ENCODE measurements at places on chromosomes 2 and 18.
A peak's percentile ranks its signal among the peaks of the same experiment; 100 is the strongest.

DNA sequence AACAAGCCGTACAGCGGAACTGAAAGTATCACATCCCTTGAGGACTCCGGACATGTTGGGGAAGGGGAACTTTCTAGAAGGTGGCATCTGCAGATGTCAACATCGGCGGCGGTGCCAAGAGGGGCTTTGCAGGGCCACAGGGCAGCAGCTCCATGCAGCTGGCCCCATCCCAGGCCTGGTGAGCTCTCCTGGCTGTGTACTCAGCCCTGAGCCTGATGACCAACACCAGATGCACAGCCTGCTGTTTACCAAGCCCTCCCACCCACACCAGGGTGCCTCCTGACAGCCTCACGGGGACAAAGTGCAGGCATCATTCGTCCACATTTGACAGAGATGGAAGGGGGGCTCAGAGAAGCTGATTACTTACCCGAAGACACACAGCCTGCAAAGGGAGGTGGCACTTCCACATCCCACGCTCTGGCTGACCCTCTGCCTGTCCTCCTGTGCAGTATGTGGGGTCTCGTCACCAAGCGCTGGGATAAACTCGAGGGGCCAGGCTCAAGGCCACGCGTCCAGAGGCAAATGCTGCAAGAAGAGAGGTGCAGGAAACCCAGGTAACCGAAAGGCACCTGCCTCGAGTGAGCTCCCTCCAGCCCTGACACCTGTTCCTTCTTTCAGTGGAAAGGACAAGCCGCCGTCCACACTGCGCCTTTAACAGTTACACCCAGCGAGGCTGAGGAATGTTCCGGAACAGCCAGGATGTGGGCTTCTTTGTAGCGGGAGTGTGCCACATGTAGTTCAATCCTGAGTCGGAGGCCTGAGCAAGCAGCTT is 69.0 kb upstream of the ASAP2 start:
- no peak for DNase-seq

- no peak for DNase-seq
These were observed 76.0 kb downstream of the NCK2 start for GRCh38 chr2:105820691-105821090.

DNA sequence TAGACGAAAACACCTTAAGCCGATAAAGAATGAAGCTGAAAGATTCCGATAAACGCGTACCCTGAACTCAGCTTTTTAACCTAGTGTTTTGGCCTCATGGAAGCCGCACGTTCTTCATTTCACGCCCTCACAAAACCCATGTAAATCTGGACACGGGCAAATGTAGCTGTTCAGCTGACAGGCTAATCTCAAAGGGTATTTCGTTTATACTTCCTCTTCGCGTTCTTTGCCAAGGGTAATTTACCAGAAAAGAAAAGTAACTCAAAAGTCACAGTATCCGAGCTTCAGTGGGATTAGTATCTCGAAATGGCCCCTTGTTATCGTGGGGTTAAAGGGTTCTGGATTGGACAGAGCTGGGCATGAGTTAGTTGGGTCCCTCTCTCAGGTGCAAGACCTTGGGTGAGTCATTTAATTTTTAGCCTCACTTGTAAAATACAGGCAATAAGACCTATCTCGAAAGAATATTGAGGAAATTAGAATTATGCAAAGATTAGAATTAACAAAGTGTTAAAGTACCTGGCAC is 22.0 kb upstream of the STPG4 start:
- peak; percentile 65 for DNase-seq

- DNase-seq: peak; percentile 30
These were observed 543 bp upstream of the STARD7 start for GRCh38 chr2:96209011-96209728.

DNA sequence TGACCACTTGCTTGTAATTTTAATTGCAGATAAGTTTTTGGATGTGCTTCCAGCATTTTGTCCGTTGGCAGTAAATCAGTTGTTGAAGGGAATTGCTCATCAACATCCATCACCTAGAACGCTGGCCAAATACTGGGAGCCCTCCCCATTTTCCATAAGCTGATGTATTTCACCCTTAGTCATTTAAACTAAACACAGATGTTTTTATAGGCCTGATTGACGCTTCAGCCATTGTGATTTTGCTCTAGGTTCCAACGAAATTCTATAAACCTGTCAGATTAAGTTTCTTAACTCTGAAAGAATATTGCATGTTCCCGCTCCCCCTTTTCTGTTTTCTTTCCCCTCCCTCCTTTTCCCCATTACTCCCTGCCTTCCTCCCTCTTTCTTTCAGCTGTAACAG is 1.0 kb upstream of the RPRM start:
- DNase-seq: peak; percentile 15

DNA sequence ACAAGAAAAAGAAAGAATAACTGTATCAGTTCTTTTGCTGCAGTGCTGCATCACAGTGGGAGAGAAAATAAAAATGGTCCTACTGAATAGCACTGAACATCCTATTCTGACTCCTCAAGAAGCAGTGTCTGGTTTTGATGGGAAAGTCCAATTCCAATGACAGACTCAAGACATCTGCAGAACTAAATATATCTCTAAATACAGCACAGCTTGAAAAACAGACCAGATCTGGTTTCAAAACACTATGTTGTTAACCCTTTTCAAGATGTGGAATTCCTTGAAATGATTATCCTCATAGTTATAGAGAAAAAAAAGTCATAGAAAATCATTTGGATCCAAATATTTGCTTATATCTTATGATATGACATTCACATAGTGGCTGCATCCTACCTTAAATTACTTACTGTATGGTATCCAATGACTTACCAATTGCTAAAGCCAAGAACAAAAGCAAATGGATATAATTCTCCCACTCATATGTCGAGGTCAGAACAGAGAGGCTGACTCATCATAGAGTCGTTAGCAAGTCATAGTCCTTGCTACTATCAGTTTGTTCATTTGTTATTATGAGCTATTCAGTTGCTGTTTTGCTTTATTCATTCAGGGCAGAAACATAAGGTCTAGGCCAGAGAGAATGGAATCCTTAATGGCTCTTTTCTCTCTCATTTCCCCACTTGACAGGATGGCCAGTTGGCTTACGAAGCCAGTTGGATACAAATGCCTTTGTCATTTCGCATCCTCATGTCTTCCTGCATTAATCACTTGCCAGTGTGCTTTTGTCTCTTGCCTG is 62.5 kb upstream of the ACVR2A start:
- no peak for DNase-seq

Measured in skin of body (tissue), 3 donors.